ENCODE measurements at places on chromosomes 16 and 17.

GRCh38 chr17:9021158-9021991 lies at the start of gene NTN1:
Gene NTN1, plus strand, starts transcription at chr17:9021510. Its CDS starts 864 bp downstream, at chr17:9022374.
- DNase-seq: peak; percentile 53

DNA sequence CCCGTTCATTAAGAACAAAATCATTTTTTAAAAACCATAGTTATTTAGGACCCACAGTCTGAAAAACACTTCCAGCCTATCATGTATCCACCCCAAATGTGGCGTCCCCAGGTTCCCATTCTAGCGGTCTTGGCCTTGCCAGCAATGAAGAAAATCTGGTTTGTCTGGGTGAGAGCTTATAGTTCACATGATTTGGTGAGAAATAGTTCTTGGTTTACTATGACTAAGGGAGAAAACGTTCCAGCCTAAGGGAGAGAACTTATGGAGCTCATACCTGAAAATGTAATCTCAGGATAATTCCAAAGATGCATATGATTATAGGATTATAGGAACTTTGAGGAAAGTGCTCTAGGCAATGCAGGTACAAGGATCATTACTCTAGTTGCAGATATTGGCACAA lies 4.8 kb downstream of the MARVELD3 start:
- DNase-seq: no peak

GRCh38 chr17:79413611-79414010 lies 197.2 kb downstream of the RBFOX3 start:
- DNase-seq: no peak

- no peak for DNase-seq
Measured at GRCh38 chr16:57700781-57701551, 6.4 kb downstream of the DRC7 start.

- no peak for DNase-seq
Measured at GRCh38 chr16:30741461-30741914, 6.7 kb upstream of the PHKG2 start.

DNA sequence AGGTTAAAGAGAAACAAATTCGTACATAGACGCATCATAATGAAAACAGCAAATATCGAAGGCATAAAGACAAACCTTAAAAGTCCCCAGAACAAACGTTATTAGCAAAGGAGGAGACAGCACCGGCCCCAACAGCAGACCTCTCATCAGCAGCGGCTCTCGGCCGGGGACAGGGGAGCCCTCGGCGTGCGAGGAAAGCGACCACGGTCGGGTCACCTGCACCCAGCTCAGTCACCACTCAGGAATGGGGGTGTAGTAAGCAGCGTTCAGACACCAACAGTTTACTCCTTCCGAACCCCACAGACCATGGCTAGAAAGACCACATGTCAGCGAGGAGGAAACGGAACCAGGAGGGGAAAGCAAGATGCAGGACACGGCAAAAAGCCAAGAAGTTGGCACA lies 109.3 kb upstream of the CHMP6 start:
- DNase-seq: no peak
